ENCODE measurements at places on chromosomes 1 and 21.

GRCh38 chr21:15095326-15095725 lies 30.5 kb upstream of the NRIP1 start:
- no peak for DNase-seq

DNA sequence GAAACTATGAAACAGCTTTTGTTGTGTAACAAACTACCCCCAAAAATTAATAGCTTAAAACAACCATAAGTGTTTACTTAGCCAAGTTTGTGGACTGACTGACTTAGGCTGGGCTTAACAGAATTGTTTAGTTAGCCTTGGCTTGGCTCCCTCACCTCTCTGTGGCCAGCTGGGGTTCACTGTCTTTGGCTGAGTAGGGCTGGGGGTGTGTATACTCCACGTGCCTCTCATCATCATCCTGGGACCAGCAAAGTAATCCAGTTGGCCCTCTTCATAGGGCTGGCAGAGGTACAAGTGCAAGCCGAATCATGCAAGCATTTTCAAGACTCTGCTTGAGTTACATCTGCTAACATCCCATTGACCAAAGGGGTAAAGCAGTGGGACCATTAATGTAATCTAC lies 252.3 kb downstream of the BRINP2 start:
- DNase-seq = no peak

- DNase-seq = no peak
Observed at GRCh38 chr1:20716232-20716631, 1.6 kb downstream of the KIF17 start.

GRCh38 chr1:234768569-234769283 lies 158.7 kb upstream of the IRF2BP2 start:
- no peak for DNase-seq
